Osteocyte (in vitro differentiated cells): ENCODE measurements at places on chromosomes 1 and 21. TPM values are rescaled to one million over a fixed set of nuclear protein-coding genes. Genes with fewer than 3 reads are reported as not detected.

GBP5 gene
- total RNA-seq, result not detected in 2 replicates

AMY1A gene
- total RNA-seq, result not detected in 2 replicates

DNASE2B gene
- not detected in 2 replicates for total RNA-seq

VSIG8 gene
- not detected in 2 replicates for total RNA-seq

DPT gene
- total RNA-seq, result 1.1 and 1.4 TPM in 2 replicates

- DNase-seq, result no peak
Observed at GRCh38 chr1:3923378-3924185, 23.5 kb upstream of the C1orf174 start.

DNA sequence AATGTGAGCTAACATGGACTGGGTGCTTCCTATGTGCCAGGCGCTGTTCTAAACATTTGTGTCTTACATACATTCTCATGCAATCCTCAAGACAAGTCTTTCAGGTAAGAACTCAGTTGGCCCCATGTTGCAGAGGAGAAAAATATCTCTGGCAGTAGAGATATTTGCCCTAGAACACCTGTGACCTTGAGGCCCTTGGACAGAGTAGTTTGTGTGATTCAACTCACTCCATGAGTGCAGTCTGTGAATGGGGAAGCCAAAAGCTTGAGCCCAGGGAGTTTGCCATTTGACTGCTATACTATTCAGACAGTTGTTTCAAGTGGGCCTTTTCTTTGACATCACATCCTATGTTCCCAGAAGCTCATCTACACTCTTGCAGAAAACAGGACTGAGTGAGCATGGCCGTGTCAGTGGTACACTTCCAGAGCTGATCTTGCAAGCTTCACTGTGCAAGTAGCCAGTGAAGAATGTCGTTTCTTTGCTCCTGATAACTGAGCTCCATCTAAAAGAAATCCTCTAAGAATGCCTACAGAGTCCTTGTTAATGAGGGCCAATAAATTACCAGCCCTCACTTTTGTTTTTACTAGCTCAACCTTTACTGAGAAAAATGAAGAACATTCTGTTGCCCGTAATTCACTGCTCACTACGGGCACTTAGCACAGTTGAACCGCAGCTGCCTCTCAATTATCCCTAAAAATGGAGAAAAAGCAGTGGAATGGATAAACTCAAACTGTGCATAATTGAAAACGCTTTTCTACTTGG, 98.7 kb upstream of the C8B start:
- no peak for DNase-seq

GRCh38 chr21:10639123-10639522, 117.7 kb downstream of the TPTE start:
- DNase-seq, result no peak

- DNase-seq, result peak; percentile 60
Observed at GRCh38 chr1:7006996-7007871, 222.0 kb downstream of the CAMTA1 start.

DNA sequence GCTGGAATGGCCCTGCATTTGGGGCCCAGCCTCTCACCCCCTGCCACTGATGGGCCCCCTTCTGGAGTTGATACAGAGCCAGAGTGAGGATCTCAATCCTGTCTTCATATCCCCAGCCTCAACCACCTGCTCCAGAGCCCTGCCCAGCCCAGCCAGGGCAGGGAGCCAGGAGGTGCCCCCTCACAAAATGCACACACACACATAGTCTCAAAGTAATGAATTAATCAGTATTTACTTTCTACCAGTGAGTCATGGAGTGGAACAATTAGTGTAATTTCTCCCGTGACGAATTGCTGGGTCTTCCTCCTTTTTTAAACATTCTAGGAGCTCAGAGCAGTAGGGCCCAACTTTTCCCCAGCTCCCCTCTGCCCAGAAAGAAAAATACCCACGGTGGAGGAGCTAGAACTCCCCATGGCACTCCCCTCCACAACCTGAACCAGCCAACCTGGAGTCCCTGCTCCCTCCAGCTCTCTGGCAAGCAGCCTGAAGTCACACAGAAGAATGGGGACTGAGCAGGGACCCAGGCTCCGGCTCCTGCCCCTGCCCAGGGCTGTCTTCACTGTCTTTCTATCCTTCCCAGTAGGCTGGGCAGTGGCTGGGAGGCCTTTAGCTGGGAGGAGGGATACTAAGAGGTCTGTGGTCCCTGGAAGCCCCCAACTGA, 29.3 kb downstream of the SDC3 start:
- no peak for DNase-seq

GRCh38 chr1:244269169-244269568, 182.5 kb downstream of the ADSS2 start:
- no peak for DNase-seq

DNA sequence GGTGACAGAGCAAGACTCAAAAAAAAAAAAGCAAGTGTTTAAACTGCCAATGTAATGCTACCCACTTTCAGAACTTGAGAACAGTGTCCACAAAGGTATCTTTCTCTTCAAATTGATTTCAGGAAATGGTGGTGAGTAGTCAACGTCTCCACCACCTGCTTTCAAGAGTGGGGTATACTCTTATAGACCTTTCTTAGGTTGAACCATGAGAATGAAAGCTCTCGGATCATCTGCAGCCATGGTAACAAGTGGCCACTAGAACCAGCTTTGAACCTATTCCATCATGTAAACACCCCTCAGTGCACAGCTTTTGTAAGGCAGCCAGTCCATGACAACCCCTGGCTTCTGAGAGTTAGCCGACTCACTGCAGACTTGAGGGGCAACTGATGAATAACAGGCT, 107.4 kb downstream of the NTPCR start:
- DNase-seq, result no peak

- DNase-seq, result no peak
Observed at GRCh38 chr1:84299536-84300170, 1.9 kb upstream of the SAMD13 start.

- DNase-seq, result no peak
Observed at GRCh38 chr1:94434365-94435045, 16.3 kb downstream of the ABCD3 start.

- no peak for DNase-seq
Observed at GRCh38 chr1:224068458-224069072, 45.3 kb upstream of the FBXO28 start.

DNA sequence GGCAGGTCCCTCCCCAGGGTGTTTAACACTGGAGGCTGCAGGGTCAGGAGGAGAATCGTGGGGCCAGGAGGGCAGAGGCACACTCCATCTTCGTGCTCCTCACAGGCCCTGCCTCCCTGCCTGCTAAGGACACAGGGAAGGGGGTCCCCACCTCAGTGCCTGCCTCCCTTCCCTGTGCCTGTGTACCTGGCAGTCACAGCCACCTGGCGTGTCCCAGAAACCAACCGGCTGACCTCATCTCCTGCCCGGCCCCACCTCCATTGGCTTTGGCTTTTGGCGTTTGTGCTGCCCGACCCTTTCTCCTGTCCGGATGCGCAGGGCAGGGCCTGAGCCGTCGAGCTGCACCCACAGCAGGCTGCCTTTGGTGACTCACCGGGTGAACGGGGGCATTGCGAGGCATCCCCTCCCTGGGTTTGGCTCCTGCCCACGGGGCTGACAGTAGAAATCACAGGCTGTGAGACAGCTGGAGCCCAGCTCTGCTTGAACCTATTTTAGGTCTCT, 623 bp upstream of the BGLAP start:
- no peak for DNase-seq

GRCh38 chr1:7596126-7596965, 174.8 kb upstream of the VAMP3 start:
- no peak for DNase-seq

GRCh38 chr21:27201197-27201596, 234.3 kb upstream of the ADAMTS5 start:
- no peak for DNase-seq

DNA sequence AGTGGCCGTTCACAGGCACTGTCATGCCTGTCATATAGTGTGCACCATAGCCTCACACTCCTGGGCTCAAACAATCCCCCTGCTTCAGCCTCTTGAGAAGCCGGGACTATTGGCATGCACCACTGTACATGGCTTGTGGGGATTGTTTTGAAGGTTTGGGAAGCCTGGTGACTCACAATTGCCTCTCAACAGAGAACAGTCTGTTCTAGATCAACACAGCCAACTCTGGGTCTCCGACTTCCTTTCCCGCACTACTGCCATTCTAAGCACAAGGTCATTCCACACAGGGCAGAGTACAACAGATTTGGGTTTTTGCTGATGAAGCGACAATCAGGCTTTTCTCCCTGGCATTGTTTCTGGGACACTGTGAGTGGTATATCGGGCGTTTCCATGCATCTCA, 15.5 kb upstream of the AHCTF1 start:
- DNase-seq, result no peak

DNA sequence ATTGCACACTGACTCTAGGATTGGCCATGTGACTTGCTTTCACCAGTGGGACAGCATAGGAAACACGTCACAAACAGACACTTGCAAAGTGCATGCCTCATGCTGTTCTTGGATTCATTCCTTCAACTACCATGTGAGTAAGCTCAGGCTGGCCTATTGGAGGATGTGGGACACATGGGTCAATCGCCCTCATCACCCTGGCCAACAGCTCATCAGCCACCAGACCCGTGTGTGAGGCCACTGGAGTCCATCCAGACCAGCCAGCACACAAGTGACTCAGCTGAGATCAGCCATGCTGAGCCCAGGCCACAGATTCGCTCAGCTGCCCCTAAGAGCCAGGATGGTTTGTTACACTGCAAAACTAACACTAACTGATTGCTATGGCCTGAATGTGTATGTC, 216.1 kb upstream of the GRIK3 start:
- DNase-seq, result no peak
